ENCODE measurements at places on chromosomes 11 and 22.

- no peak for DNase-seq
These were observed 693.4 kb upstream of the CCDC90B start for GRCh38 chr11:83979593-83979992.

GRCh38 chr11:10637731-10638151 is 55.8 kb downstream of the IRAG1 start:
- DNase-seq: no peak

GRCh38 chr22:20009582-20010306 is 6.9 kb downstream of the ARVCF start:
- no peak for DNase-seq

GRCh38 chr11:101880222-101880621 is 34.6 kb upstream of the CEP126 start:
- DNase-seq: no peak

DNA sequence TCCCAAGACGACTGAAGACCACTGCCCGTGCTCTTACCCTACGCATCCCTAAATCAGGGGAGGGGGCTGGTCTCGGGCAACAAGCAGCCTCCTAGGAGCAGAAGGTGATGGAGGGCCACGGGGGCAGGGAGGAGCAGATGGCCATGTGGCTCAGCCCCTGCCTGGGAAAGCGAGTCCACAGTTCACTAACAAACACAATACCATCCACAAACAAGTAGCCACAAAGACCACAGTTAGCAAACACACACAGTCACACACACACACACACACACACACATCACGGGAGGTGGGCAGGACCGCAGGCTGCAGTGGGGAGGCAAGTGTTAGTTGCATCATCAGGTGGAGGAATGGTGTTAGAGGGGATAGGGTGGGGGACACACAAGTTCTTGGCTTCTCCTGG is 13.2 kb upstream of the FXYD2 start:
- DNase-seq: no peak

GRCh38 chr22:31291481-31292235 is 630 bp downstream of the PIK3IP1 start:
- no peak for DNase-seq

GRCh38 chr11:121367001-121367843 is 74.7 kb downstream of the SC5D start:
- DNase-seq: no peak

GRCh38 chr11:31687256-31687655 is 123.9 kb downstream of the PAX6 start:
- no peak for DNase-seq

GRCh38 chr11:133903875-133904817 is 52.6 kb downstream of the IGSF9B start:
- no peak for DNase-seq

DNA sequence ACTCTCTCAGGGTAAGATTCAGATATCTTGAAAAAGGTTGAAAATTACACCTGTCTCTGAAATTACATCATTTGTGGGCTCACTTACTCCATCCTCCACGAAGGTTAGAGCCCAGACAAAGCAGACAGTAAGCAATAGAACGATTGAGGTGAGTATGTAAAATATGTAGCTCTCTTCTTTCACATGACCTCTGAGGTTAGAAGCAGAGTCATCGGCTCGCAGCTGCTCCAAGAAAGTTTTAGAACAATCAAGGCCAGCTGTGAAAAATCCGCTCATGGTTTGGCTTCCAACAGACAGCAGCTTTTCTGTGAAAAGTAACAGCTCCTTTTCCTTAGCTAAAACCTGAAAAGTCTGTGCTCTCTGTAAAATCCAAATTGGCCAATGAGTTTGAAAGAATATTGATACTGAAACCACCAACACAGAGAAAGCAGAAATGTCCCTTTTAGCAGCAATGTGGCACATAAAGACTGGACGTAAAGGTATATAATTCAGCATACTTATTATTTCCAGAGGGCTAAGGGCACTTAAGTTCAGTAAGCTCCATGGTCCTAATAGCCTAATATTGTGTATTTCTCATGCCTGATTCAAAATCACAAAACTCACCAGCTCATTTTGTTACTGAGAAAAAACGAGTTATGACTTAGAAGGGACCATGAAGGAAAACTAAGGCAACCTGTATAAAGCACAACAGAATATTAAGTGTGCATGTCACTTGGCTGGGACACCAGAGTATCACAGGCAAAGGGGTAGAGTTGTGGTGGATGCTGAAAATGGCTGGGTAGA is 78.2 kb downstream of the FAM76B start:
- no peak for DNase-seq

DNA sequence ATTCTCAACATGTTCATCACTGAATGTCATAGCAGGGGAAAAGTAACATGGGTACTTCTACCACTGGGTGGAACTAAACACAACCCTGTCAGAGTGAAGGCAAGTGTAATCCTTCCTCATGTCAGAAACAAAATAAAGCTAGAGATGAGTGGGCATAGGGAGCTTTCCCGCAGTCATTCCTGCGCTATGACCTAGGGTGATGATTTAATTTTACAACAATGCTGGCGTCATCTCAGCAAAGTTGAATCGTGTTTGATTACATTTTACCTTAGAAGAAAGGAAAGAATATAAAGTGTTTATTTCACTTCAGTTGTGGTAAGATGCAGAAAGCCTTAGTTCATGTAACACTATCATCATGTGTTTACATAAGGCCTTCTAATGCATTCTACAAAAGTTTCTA is 355.6 kb downstream of the METTL15 start:
- no peak for DNase-seq

GRCh38 chr11:27861706-27862430 is 161.6 kb upstream of the BDNF start:
- DNase-seq: no peak

GRCh38 chr11:19789835-19790710 is 77.4 kb downstream of the NAV2 start:
- DNase-seq: no peak

GRCh38 chr11:5550440-5551095 is 2.2 kb upstream of the OR52H1 start:
- DNase-seq: no peak

GRCh38 chr22:49415151-49415951 is 412.3 kb downstream of the BRD1 start:
- no peak for DNase-seq

DNA sequence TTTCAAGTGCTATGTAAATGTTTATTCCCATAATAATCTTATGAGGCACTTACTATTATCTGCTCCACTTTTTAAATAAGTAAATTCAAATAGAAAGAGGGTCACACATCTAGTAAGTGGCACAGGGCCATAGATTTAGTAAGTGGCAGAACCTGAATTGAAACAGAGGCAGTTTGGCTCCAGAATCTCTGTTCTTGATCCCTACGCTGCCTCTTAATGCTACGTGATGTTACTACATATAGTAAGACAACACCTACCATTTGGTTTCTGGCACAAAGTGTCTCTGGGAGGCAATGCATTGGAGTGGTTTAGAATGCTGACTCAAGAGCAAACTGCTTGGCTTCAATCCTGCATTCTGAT is 1018.3 kb downstream of the DLG2 start:
- no peak for DNase-seq

- peak; percentile 2 for DNase-seq
These were observed 679 bp downstream of the TUG1 start for GRCh38 chr22:30969532-30970355.

DNA sequence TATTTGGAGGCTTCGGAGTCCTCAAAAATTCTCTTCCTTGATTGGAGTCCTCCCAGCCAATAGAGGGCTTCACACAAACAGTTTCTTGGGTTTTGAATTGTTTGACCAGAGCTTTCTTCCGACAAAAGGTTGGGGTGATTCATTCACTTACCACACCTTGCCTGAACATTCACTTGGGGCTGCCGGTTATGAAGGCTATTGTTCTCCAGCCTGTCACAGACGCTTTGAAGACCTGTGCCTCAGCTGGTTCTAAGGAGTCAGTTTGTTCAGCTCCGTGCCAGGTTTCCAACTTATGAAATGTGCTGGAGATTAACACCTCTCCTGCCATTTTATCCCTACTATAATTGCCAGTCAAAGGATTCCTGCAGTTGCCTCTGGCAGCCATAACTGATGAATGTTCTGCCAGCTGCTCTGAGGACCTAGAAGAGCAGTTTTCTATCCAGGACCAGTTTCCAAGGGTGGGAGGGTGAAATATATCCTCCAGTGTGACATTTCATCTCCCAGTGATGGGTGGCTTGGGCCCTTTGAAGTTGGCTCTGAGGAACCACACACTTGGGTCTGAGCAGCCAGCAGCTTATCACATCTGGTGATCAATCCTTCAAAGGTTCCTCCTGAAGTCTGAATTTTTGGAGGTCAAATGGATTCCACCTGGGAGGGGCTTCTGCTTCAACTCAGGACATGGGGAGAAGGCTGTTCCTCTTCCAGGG is 31.4 kb downstream of the LIMK2 start:
- no peak for DNase-seq

GRCh38 chr11:27401833-27402316 is 38.9 kb upstream of the CCDC34 start:
- DNase-seq: no peak

DNA sequence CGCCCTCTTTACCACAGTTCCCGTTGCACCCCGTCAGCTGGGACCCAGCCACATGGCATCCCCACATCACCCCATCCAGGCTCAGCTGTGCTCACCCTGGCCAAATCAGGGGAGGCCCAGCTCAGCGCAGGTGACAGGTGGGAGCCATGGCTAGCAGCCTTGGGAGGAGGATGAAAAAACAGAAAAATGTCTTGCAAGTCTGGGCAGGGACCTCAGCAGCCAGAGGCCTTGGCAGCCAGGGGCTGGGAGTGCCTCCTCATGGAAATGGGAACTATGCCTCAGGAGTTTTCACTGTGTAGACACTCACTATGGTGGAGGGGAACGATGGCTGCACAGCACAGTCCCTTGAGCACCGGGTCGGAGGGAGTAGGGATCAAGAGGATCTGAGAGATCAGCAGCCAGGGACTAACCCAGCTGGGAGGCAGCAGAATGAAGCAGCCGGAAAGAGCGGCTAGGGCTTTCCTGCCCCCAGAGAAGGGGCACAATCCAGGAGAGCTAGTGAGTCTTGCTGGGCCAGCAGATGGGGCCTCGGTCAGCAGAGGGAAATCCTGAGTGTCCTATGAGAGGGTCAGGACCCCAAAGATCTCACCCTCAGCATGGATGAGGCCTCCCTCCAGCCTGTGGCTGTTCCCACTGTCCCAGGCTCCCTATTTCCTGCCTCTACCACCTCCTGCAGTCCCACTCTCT is 6.2 kb upstream of the FTH1 start:
- DNase-seq: no peak

DNA sequence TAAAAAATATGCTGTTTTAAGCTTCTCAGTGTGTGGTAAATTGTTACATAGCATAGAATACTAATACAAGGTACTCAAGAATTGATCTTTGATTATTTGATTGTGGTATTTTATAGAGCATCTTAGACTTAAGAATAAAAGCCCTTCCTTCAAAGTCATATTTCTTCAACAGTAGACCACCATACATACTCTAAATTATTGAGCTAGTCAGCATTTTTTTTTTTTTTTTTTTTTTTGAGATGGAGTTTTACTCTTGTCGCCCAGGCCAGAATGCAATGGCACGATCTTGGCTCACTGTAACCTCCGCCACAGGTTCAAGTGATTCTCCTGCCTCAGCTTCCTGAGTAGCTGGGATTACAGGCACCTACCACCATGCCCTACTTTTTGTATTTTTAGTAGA is 436.7 kb upstream of the LUZP2 start:
- no peak for DNase-seq

GRCh38 chr11:6538945-6539344 is 41.9 kb downstream of the DNHD1 start:
- DNase-seq: no peak

DNA sequence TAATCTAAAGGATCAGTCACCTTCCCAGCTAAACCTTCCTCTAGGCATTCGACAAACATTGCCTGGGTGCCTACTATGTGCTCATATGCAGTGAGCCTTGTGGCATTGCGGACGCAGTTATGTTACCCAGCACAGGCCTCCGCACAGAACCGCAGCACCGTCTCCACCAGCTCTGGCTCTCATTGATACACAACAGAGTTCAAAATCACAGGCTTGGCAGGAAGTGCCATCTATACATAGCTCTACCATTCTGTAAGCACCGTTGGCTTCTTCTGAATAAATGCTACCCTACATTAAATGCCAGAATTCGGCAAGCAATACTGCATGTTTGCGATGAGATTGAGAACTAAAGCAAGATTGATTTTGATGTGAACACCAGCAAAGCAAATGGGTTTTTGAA is 31.0 kb downstream of the DSCAML1 start:
- DNase-seq: no peak

DNA sequence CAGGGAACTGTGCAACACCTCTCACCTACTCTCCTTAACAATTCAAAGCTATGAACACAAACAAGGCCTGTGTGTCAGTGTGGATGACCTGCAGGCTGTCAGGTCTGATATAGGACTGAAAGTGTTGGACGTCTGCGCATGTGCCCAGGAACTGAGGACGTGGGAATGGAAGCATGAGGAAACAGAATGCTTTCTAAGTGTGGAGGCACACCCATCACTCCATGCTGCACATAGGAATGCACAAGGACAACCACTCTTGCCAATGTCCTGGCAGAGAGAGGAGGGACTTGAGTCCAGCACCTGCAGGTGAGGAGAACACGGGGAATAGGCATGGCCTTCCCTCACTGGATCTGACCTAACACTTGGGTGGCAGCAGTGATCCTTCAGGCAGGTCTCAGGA is 874.3 kb downstream of the OPCML start:
- DNase-seq: no peak

GRCh38 chr11:78560153-78560552 is 14.5 kb downstream of the NARS2 start:
- no peak for DNase-seq

DNA sequence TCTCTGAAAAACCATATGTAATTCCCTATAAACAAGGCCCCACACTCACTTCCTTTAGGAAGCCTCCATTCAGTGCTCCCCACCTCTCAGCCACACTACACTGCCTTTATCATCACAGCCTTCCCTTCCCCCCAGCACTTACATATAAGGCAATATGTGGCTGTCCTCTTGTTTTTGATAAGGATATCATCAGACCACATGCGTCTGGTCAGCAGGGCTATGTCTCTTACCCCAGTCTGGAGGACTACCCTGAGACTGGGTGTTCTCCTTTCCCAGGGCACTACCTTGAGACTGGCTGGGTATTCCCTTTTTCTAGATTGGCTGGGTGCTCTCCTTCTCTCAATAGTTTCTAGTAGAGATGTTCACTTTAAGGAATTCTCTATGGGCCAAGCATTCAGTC is 7.8 kb downstream of the KCNE3 start:
- no peak for DNase-seq

DNA sequence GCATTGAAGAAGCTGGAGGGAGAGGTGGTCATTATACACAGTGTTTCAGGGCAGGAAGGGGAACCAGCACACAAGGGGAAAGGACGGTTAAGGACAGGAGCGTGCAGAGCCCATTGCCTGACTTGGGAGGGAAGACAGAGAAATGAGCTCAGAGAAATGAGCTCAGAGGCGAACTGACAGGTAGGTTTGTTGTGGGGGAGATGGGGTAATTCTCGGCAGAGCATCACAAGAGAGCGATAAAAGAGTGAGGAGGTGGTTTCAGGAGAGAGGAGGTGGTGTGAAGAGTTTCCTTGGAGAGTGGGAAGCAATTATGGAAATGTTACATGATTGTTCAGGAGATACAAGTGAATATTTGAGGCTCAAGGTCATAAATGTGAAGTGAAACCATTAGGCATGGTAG is 61.0 kb downstream of the MRGPRX1 start:
- no peak for DNase-seq

Data from stimulated activated CD8-positive, alpha-beta memory T cell treated with anti-CD3 and anti-CD28 coated beads, Interleukin-7, amount 100 ng/mL, for 1 hour (primary cell).